ENCODE measurements at places on chromosomes 12 and 14.

DNA sequence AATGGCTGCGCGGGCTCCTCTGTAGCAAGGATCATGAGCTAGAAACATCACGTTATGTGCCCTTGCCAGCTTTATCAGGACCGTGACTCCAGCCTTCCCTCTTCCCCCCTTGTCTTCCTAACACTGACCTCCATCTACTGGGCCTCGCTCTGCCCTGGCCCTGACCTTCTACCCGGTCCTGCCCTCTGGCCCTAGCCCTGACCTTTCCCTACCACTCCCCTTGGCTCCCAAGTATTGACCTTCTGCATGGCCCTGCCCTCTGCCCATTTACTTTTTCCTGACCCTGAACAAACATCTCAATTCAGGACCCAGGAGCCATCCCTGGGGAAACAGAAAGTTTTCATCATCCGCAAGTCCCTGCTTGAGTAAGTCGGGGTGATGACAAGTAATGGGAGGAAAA, 2.0 kb downstream of the SOAT2 start:
- DNase-seq, result no peak

GRCh38 chr12:40331886-40332285, 107.1 kb downstream of the LRRK2 start:
- DNase-seq, result no peak

- DNase-seq, result no peak
These were observed 1.8 kb upstream of the NUDT4 start for GRCh38 chr12:93375906-93376305.

GRCh38 chr12:116610971-116611541, 51.9 kb downstream of the MAP1LC3B2 start:
- DNase-seq, result no peak
